ENCODE measurements at places on chromosomes 5 and 9.

- DNase-seq = peak; percentile 48
Measured at GRCh38 chr5:58887721-58888409, 305.0 kb downstream of the RAB3C start.

DNA sequence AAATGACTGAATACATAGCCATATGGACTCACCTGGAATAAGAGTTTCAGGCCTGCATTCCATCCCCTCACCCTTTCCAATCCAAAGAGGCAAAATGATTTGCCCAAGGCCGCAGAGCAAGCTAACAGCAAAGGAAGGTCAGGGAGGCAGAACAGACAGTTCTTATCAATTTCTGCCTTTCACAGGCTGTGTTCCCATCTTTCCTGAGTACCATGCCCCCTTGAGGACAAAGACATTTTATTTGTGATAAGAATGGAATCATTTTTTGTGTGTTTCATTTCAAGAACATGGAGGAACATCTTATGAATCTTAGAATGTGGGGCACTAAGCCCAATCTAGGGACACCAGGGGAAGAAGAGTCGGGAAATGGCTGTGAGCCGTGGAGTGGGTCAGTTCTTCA is 13.9 kb downstream of the LHFPL2 start:
- DNase-seq = no peak

DNA sequence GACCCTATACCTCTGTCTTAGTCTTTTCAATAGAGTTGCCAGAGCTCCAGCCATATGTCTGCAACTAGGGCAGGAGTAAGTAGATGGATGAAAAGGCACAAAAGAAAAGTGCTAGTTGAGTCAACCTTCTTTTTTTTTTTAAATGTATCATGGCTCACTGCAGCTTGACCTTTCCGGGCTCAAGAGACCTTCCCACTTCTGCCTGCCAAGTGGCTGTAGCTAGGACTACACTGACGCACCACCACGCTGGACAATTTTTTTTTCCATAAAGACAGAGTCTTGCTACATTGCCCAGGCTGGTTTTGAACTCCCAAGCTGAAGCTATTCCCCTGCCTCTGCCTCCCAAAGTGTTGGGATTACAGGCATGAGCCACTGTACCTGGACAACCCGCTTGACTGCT is 27.3 kb downstream of the FOXE1 start:
- DNase-seq = no peak

GRCh38 chr9:27168496-27168895 is 59.5 kb downstream of the TEK start:
- no peak for DNase-seq

DNA sequence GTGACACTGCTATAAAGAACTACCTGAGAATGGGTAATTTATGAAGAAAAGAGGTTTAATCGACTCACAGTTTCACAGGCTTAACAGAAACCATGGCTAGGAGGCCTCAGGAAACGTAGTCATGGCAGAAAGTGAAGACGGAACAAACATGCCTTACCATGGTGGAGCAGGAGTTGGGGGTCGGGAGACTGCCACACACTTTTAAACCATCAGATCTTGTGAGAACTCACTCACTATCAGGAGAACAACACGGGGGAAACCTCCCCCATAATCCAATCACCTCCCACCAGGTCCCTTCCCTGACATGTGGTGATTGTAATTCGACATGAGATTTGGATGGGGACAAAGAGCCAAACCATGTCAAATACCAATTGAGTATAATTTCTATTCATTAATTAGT is 2392.6 kb upstream of the C9orf72 start:
- DNase-seq = no peak

GRCh38 chr5:102975457-102976182 is 144.3 kb downstream of the GIN1 start:
- DNase-seq = no peak

Data from uterus (tissue), 4 donors.